Smooth muscle cell of trachea (primary cell): ENCODE measurements at places on chromosomes 2 and 18. TPM values are rescaled to one million over a fixed set of nuclear protein-coding genes. Genes with fewer than 3 reads are reported as not detected.

ASB18 gene
- total RNA-seq, result not detected in 2 replicates

RNU2-63P gene
- total RNA-seq, result not detected in 2 replicates

NCK2 gene
- 19.1 and 32.4 TPM in 2 replicates for total RNA-seq

TWIST2 gene
- total RNA-seq, result 158 and 297 TPM in 2 replicates

POTEC gene
- total RNA-seq, result not detected in 2 replicates

MTLN gene
- 49.3 and 66.8 TPM in 2 replicates for total RNA-seq

ALPG gene
- not detected in 2 replicates for total RNA-seq

LYG2 gene
- total RNA-seq, result not detected in 2 replicates

BOK gene
- total RNA-seq, result 17.2 and 31.4 TPM in 2 replicates

CNTNAP5 gene
- total RNA-seq, result not detected in 2 replicates
